Central memory CD8-positive, alpha-beta T cell (primary cell): ENCODE measurements at places on chromosomes 6 and 20.

DNA sequence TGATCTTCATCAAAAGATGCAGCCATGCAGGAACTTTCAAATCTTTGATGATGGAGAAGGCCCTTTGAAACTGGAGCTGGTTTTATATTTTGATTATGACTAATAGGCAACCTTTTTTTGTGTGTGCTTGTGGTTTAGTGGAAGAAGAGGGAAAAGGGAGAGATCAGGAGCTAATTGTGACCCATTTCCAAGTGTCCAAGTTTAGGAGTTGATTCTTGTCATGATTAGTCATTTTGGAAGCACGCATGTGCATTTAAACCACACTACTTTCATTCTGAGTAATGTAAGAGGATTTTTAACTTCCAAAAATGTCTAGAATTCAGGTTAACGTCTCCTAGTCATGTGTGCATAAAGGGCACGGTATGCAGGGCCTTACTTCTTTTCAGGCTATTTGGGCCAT, 3.5 kb downstream of the FOXO3 start:
- peaks cover 31% of the 10 kb centered on the region for H3K36me3 ChIP-seq
- peak overlapping the region; percentile 73 for H3K27ac ChIP-seq
- peak overlapping the region; percentile 2 for H3K4me3 ChIP-seq
- peaks cover 66% of the 10 kb centered on the region for H3K4me1 ChIP-seq
- H3K27me3 ChIP-seq: no peaks in the 10 kb centered on the region
- DNase-seq: no peak

GRCh38 chr20:6711951-6712649, 55.4 kb upstream of the BMP2 start:
- no peaks in the 10 kb centered on the region for H3K27me3 ChIP-seq
- DNase-seq: no peak
- H3K27ac ChIP-seq: no peak overlapping the region
- no peak overlapping the region for H3K4me3 ChIP-seq
- H3K36me3 ChIP-seq: no peaks in the 10 kb centered on the region
- H3K4me1 ChIP-seq: no peaks in the 10 kb centered on the region

- H3K36me3 ChIP-seq: peaks cover 9% of the 10 kb centered on the region
- H3K27ac ChIP-seq: no peak overlapping the region
- H3K4me3 ChIP-seq: no peak overlapping the region
- no peaks in the 10 kb centered on the region for H3K27me3 ChIP-seq
- no peak for DNase-seq
- H3K4me1 ChIP-seq: peaks cover 15% of the 10 kb centered on the region
Observed at GRCh38 chr6:13332349-13332706, 4.0 kb upstream of the TBC1D7 start.

- H3K27ac ChIP-seq: no peak overlapping the region
- no peaks in the 10 kb centered on the region for H3K4me1 ChIP-seq
- H3K27me3 ChIP-seq: peaks cover 60% of the 10 kb centered on the region
- DNase-seq: no peak
- H3K4me3 ChIP-seq: no peak overlapping the region
Observed at GRCh38 chr20:57762531-57763234, 52.9 kb upstream of the PMEPA1 start.

DNA sequence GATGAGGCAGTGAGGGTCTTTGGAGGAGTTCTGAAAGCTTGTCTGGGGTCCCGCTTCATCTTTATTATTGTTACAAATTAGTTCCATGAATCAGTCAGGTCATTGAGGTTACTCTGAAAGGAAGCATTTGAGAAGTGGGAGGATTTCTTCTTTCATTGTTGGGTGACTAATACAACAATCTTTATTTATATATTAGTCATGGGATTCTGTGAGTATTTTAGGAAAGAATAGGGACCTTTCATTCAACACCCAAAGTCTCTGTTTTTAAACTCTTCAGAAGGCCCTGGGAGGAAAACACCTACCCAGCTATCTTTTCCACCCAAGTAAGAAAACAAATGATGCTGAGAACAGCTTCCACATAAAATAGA, 98.3 kb downstream of the SOD2 start:
- peaks cover 24% of the 10 kb centered on the region for H3K27me3 ChIP-seq
- H3K4me1 ChIP-seq: no peaks in the 10 kb centered on the region
- H3K4me3 ChIP-seq: no peak overlapping the region
- no peak overlapping the region for H3K27ac ChIP-seq
- no peak for DNase-seq

- no peak overlapping the region for H3K4me3 ChIP-seq
- peaks cover 1% of the 10 kb centered on the region for H3K36me3 ChIP-seq
- H3K4me1 ChIP-seq: no peaks in the 10 kb centered on the region
Observed at GRCh38 chr6:91135406-91136103, 548.7 kb upstream of the MAP3K7 start.

DNA sequence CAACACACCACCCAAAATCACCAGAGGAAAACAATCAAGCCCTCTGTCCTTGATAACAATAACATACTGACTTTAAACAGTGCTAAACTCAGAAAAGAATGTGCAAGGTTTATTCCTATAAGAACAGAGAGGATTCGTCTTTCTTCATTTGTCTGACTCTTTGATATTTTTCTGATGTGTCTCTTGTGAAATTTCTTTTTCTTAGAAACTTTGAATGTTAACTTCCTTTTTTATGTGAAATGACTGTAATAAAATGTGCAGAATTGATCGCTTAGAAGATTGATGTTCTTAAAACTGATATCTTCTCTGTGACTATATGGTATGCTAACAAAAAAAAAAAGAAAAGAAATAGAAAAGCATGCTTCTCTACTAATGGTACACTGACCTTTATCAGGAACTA, 947.4 kb upstream of the CITED2 start:
- H3K4me1 ChIP-seq: no peaks in the 10 kb centered on the region
- no peak overlapping the region for H3K4me3 ChIP-seq
- DNase-seq: no peak
- no peak overlapping the region for H3K27ac ChIP-seq
- H3K27me3 ChIP-seq: no peaks in the 10 kb centered on the region
